Pancreas (tissue), 10 donors: ENCODE measurements at places on chromosomes 16 and 17. TPM values are rescaled to one million over a fixed set of nuclear protein-coding genes. Genes with fewer than 3 reads are reported as not detected.

GRCh38 chr17:59762049-59762823, 54.8 kb downstream of the VMP1 start:
- peak; percentile 47 for DNase-seq

- DNase-seq: peak; percentile 44
These were observed at the start of gene NOG for GRCh38 chr17:56593646-56594319. NOG (plus strand) TSS chr17:56593699; CDS start chr17:56594224, 525 bp downstream.

DNA sequence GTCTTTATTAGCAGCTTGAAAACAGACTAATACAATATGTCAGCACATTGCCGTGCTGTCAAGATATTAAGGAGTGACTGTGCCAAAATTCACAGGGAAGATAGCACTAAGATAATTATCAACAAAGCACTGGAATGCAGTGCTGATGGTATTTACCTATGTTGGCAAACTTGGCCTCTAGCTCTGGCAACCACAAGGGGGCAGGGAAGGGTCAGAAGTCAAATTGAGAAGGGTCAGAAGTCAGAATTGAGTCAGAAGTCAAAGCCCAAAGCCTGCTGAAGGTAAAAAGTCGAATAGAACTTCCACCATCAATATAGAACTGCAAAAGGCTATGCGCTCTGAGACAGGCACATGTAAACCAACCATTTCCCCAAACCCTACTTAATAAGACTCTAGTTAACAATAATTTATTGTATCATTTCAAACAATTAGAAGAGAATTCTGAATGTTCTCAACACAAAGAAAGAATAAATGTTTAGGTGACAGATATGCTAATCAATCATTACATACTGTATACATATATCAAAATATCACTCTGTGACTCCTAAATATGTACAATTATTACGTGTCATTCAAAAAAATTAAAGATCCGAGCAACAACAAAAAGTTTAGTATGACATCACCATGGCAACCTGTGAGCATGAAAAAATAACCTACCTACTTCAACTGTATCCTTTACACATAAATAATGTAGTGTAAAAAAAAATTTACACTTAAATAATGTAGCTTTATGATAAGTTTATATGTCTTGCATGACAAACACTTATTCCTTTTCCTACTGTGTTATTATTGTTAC, 916.1 kb downstream of the KCNJ2 start:
- no peak for DNase-seq

GRCh38 chr17:48647103-48647962, 21.2 kb upstream of the HOXB9 start:
- DNase-seq: no peak

GRCh38 chr16:85624646-85625045, 11.5 kb downstream of the GSE1 start:
- DNase-seq: no peak

- peak; percentile 66 for DNase-seq
These were observed 144.8 kb upstream of the CCL2 start for GRCh38 chr17:34110315-34110714.

DNA sequence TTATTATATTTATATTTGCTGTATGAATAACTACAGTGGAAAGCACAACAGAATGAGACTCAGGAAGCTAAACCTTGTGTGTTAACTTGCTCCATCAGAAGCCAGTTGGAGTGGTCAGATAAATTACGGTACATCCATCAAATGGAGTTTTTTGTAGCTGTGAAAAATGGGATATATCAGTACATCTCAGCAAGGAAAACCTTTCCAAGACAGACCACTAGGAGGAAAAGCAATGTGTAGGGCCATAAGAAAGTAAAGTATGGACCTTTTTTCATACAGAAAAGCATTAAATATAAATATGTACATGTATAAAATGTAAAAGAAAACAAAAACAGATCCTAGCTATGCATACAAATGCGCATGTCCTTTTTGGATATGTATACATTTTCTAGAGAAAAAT, 403.8 kb upstream of the CDH11 start:
- no peak for DNase-seq

Gene TMC8
- total RNA-seq: 3.0 TPM

Gene SAP30BP
- total RNA-seq: 37.1 TPM

Gene KRT27
- total RNA-seq: not detected

Gene PLD2
- 18.0 TPM for total RNA-seq

Gene KRTAP9-2
- total RNA-seq: not detected

Gene SOX9
- total RNA-seq: 29.1 TPM

Gene UTS2R
- total RNA-seq: not detected
